Ureter (tissue), 1 donor: ENCODE measurements at places on chromosomes 5 and 9. TPM values are rescaled to one million over a fixed set of nuclear protein-coding genes. Genes with fewer than 3 reads are reported as not detected.

DNA sequence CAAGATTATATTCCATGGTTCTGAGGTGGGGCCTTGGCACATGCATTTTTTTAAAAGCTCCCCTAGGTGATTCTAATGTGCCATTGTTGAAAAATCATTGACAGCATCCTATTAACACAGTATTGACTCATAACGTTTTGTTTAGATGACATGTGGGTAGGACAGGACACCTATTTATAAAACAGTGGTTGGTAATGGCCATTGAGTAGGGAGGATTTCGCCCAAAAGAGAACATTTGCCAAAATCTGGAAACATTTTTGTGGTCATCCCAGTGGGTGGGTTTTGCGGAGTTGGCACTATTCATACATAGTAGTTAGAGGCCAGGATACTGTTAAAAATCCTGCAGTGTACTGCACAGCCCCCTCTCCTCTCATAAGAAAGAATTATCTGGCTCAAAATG, 6.4 kb upstream of the CHD1 start:
- no peak for DNase-seq

DNA sequence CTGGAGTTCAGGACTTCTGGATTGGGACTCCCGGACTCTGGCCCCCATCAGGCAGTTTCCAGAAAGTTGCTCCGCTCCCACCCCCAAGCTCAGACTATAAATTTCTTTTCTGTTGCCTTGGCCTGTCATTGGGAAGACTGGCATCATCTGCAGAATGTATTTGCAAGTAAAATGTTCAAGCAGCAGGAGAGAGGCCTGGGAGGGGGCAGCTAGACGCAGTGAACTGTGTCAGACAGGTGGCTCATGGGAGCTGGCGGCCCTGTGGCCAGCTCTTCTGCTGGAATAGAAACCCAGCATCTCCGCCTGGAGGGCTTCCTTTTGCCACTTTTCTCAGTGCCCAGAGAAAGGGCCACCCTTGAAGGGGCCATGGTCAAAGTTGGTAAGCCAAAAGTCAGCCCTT, 16.0 kb downstream of the INSYN2B start:
- DNase-seq = no peak

DNA sequence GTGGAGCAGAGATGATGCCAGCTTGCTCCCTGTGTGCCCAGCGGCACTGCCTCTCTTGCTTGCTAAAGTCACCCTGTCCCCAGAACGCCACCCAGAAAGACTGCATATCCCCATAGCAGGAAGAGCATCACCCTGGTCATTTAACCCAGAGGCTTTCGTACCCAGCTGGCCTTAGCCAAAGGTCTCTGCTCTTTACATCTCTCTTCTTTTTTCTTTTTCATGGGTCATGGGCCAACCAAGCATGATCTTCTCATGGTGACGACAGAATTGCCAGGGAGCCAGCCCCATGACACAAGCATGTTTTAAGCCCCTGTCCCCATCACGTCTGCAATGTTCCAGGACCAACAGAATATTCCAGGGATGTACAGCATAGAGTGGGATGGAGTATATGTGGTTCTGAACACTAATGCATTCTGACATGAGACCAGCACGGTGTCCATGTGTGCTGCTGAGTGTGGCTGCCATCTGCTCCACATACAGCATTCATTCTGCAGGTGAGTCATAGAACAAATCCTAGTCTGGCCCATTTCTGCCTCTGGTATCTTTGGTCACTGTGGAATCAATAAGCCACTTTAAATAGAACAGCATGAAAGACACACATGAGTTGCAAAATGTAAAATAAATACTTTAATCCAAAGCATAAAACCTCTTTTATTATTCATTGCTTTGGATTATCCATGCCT, 203.0 kb downstream of the MED10 start:
- DNase-seq = no peak

DNA sequence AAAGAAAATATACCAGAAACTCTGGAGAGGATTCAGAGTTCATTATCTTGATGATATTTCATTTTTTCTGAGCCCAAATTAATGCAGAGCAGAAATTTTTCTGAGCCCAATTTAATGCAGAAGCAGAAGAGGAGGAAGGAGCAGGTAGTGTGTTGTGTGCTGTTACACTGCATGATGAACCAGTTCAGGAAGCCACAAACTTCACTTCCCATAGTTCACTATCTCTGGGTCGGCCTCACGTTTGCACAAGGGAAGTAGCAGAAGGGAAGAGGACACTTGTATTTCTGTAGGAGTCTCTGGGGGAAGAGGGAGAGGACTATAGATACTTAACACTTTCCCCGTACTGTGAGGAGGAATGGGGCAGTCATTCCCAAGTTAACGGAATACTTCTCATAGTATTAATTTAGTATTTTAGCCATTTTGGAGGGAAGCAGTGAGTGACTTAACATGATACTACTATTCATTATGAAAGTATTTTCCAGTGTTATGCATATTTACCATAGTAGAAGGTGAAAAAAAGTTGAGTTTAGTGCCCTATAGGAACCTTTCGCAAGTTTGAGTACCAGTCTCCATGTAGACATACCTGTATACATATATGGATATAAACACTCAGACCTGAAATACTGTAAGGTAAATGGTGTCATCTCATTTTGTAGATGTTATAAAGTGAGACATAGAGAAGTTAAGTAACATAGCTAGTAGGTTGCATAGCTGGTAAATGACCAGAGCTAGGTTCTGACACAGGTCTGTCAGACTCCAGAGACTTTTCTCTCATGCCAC, 30.0 kb downstream of the XPA start:
- no peak for DNase-seq

The CCL28 gene
- total RNA-seq = 7.6 TPM

The MCIDAS gene
- 2.7 TPM for total RNA-seq
